ENCODE measurements at places on chromosomes 13 and 19.

DNA sequence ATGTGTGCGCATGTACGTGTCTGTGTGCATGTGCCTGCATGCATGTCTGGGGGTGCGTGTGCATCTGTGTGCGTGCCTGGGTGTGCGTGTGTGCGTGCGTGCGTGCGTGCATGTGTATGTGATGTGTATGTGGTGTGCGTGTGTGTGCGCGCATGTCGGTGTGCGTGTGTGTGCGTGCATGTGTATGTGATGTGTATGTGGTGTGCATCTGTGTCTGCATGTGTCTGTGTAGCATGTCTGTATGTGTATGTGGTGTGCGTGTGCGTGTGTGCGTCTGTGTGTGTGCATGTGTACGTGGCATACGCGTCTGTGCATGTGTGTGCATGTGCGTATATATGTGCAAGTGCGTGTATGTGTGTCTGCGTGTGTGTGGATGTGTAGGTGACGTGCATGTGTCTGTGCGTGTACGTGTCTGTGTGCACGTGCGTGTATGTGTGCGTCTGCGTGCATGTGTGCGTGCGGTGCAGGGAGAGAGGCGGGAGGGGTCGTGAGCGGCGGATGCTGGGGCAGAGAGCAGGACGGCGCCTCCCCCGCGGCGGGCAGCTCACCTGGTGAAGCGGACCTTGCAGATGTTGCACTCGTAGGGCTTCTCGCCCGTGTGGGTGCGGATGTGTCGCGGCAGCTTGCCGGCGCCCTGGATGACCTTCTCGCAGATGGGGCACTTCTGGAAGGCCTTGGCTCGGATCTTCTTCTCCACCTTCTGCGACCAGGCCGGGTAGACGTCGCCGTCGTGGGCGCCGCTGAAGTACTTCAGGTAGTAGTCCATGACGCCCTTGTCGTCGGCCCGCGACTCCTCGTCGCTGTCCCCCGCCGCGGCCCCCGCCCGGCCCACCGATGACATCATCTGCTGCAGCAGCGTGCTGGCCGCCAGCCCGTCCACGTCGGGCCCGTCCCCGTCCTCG, 13.0 kb downstream of the ZBTB7A start:
- no peaks in the 10 kb centered on the region for H3K27me3 ChIP-seq
- H3K4me3 ChIP-seq, result peak overlapping the region; percentile 56
- no peak for DNase-seq

- H3K4me1 ChIP-seq, result peaks cover 29% of the 10 kb centered on the region
- H3K4me3 ChIP-seq, result peak overlapping the region; percentile 89
- H3K27me3 ChIP-seq, result no peaks in the 10 kb centered on the region
- peaks cover 6% of the 10 kb centered on the region for H3K36me3 ChIP-seq
- no peak for DNase-seq
Measured at GRCh38 chr19:43462785-43463380, 2.5 kb downstream of the LYPD3 start.

- no peak for DNase-seq
- H3K36me3 ChIP-seq, result no peaks in the 10 kb centered on the region
- no peak overlapping the region for H3K4me3 ChIP-seq
- H3K27me3 ChIP-seq, result peaks cover 49% of the 10 kb centered on the region
- no peaks in the 10 kb centered on the region for H3K4me1 ChIP-seq
- no peak overlapping the region for H3K27ac ChIP-seq
Measured at GRCh38 chr13:49951754-49952535, 15.8 kb upstream of the SPRYD7 start.

GRCh38 chr19:48698046-48698445, 2.3 kb downstream of the FUT2 start:
- peaks cover 27% of the 10 kb centered on the region for H3K27me3 ChIP-seq
- no peak overlapping the region for H3K27ac ChIP-seq
- peaks cover 11% of the 10 kb centered on the region for H3K4me1 ChIP-seq
- H3K36me3 ChIP-seq, result peaks cover 2% of the 10 kb centered on the region
- H3K4me3 ChIP-seq, result no peak overlapping the region

DNA sequence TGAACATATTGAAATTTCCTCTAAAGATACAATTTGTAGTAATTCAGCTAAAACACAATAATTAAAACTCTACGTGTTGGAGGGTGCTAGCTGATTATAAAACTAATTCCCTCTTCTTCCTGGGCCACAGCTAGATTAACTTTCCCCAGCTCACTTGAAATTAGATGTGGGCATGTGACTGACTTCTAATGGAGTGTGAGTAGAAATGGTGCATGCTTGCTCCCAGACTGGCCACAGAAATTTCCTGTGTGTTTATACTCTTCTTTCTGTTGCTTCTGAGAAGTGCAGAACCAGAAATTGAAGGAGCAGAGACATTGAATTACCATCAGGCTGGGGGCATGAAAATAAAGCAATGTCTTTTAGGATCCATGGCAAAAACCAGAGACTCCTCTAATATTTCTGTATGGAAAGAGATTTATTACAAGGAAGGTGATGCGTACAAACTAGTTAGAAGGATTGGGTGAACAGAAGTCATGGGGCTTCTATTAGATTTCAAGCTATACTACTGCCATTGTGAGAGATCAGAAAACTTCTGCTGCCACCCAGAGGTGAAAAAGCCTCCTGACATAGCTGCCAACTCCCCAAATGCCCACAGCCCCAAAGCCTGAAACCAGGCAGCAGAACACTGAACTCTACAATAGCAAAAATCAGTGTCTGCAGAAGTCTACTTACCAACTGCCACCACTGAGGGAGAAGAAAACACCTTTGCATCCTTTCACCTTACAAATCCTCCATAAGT, 379.2 kb upstream of the MIR17HG start:
- no peak overlapping the region for H3K4me3 ChIP-seq
- no peaks in the 10 kb centered on the region for H3K27me3 ChIP-seq
- DNase-seq, result no peak
- no peaks in the 10 kb centered on the region for H3K4me1 ChIP-seq
- no peaks in the 10 kb centered on the region for H3K36me3 ChIP-seq

DNA sequence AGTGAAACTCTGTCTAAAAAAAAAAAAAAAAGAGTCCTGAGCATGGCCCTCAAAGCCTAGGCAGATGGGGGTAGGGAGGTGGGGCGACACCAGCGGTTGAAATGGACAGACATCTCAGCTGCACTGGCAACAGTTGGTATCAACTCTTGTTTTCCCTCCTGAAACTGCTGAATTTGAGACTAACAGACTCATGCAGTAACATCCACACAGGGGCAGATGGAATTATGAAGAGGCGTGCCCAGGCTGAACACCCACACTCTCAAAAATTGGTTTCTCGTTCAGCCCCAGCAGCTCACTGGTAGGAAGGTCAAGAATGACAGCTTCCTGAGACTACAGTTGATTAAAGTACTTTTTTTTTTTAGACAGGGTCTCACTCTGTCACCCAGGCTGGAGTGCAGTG, 24.1 kb downstream of the PBX4 start:
- peaks cover 29% of the 10 kb centered on the region for H3K36me3 ChIP-seq
- peaks cover 41% of the 10 kb centered on the region for H3K4me1 ChIP-seq
- DNase-seq, result no peak
- peak overlapping the region; percentile 41 for H3K27ac ChIP-seq

GRCh38 chr19:57263244-57263741, 17.0 kb upstream of the ZNF460 start:
- no peaks in the 10 kb centered on the region for H3K27me3 ChIP-seq
- H3K27ac ChIP-seq, result no peak overlapping the region
- peaks cover 10% of the 10 kb centered on the region for H3K4me1 ChIP-seq
- peaks cover 13% of the 10 kb centered on the region for H3K36me3 ChIP-seq

- DNase-seq, result no peak
- peaks cover 4% of the 10 kb centered on the region for H3K36me3 ChIP-seq
- H3K27me3 ChIP-seq, result no peaks in the 10 kb centered on the region
- H3K27ac ChIP-seq, result peak overlapping the region; percentile 53
- peaks cover 80% of the 10 kb centered on the region for H3K4me1 ChIP-seq
- no peak overlapping the region for H3K4me3 ChIP-seq
Measured at GRCh38 chr13:74087357-74087756, 46.8 kb downstream of the KLF12 start.

DNA sequence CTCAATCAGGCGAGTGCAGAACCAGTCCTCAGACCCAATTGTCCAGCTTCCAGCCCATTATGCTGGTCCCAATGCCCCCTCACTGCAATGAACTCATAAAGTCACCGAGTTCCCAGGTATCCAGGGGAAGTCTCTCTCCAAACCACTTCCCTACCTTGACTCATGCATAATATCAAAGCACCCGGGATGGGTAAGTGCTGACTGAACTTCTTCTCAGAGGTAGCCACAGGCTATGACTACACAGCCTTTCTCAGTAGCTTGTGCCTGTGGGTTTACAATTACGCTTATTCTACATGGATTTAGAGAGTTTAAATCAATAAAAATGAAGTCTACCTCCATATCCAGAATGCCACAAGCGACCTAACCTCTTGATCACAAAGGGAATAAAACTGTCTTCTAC, 1.7 kb upstream of the C13orf42 start:
- no peak overlapping the region for H3K27ac ChIP-seq
- H3K4me1 ChIP-seq, result no peaks in the 10 kb centered on the region
- H3K27me3 ChIP-seq, result peaks cover 35% of the 10 kb centered on the region
- no peaks in the 10 kb centered on the region for H3K36me3 ChIP-seq
- no peak for DNase-seq

- peak overlapping the region; percentile 77 for H3K4me3 ChIP-seq
- peaks cover 50% of the 10 kb centered on the region for H3K4me1 ChIP-seq
- H3K36me3 ChIP-seq, result peaks cover 8% of the 10 kb centered on the region
- H3K27ac ChIP-seq, result peak overlapping the region; percentile 91
Measured at GRCh38 chr19:18321734-18322102, 1.2 kb downstream of the LSM4 start.

GRCh38 chr19:39946532-39946931, 12.1 kb upstream of the FCGBP start:
- H3K27ac ChIP-seq, result peak overlapping the region; percentile 46
- no peak for DNase-seq
- peaks cover 8% of the 10 kb centered on the region for H3K36me3 ChIP-seq
- H3K27me3 ChIP-seq, result no peaks in the 10 kb centered on the region
- H3K4me3 ChIP-seq, result no peak overlapping the region

- H3K4me3 ChIP-seq, result no peak overlapping the region
- H3K4me1 ChIP-seq, result no peaks in the 10 kb centered on the region
- no peak for DNase-seq
- H3K27me3 ChIP-seq, result no peaks in the 10 kb centered on the region
- no peak overlapping the region for H3K27ac ChIP-seq
Measured at GRCh38 chr19:6693681-6694080, 23.7 kb upstream of the TNFSF14 start.

GRCh38 chr19:44723952-44724319, 24.6 kb upstream of the BCL3 start:
- no peak overlapping the region for H3K4me3 ChIP-seq
- peaks cover 9% of the 10 kb centered on the region for H3K36me3 ChIP-seq
- H3K4me1 ChIP-seq, result peaks cover 20% of the 10 kb centered on the region
- no peak overlapping the region for H3K27ac ChIP-seq

GRCh38 chr13:28455580-28456194, 39.2 kb downstream of the FLT1 start:
- DNase-seq, result no peak
- H3K27ac ChIP-seq, result no peak overlapping the region
- no peaks in the 10 kb centered on the region for H3K4me1 ChIP-seq
- H3K4me3 ChIP-seq, result no peak overlapping the region
- no peaks in the 10 kb centered on the region for H3K36me3 ChIP-seq
- peaks cover 28% of the 10 kb centered on the region for H3K27me3 ChIP-seq

- peaks cover 21% of the 10 kb centered on the region for H3K27me3 ChIP-seq
- H3K4me1 ChIP-seq, result peaks cover 6% of the 10 kb centered on the region
- peaks cover 2% of the 10 kb centered on the region for H3K36me3 ChIP-seq
- H3K4me3 ChIP-seq, result no peak overlapping the region
Measured at GRCh38 chr19:17346109-17346671, 8.8 kb downstream of the GTPBP3 start.

- H3K4me3 ChIP-seq, result no peak overlapping the region
- H3K4me1 ChIP-seq, result peaks cover 2% of the 10 kb centered on the region
- peaks cover 14% of the 10 kb centered on the region for H3K27me3 ChIP-seq
Measured at GRCh38 chr13:42569576-42570344, 4.2 kb upstream of the TNFSF11 start.

DNA sequence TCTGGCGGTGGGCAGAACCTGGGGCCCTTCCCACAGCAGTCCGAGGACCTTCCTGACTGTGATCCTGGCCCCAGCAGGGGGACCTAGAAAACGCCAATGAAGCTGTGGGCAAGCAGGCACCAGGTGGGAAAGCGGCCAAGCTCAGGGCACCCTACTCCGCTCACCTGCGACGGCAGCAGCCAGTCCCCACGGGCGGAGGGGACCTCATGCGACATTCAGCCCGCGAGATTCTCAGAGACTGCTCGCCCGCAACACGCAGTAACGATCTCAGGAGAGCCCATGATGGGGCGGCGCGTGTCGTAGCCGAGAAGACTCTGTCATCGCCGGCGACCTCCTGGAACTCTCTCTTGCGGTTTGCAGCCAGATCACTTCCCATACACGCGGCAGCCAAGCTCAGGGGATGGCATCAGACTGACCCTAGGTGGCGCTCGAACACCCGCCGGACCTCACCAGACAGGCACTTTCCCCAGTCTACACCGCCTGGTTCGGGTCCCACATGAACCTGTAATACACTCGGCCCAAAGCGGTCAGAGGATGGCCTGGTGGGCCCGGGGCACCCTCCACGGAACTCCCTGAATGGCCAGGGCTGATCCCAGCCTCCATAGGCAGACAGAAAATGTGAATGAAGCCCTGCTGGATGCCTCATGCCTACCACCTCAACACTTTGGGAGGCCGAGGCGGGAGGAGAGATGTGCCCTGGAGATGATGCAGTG, 26.5 kb downstream of the MAN2B1 start:
- DNase-seq, result peak; percentile 66
- peaks cover 14% of the 10 kb centered on the region for H3K4me1 ChIP-seq
- peak overlapping the region; percentile 91 for H3K27ac ChIP-seq

- no peak overlapping the region for H3K27ac ChIP-seq
- DNase-seq, result no peak
- H3K4me3 ChIP-seq, result no peak overlapping the region
- H3K4me1 ChIP-seq, result no peaks in the 10 kb centered on the region
- peaks cover 41% of the 10 kb centered on the region for H3K27me3 ChIP-seq
- no peaks in the 10 kb centered on the region for H3K36me3 ChIP-seq
Measured at GRCh38 chr19:49704888-49705642, 14.1 kb downstream of the CPT1C start.

GRCh38 chr19:31627620-31628365, 278.6 kb upstream of the TSHZ3 start:
- H3K36me3 ChIP-seq, result no peaks in the 10 kb centered on the region
- no peak overlapping the region for H3K4me3 ChIP-seq
- peaks cover 11% of the 10 kb centered on the region for H3K27me3 ChIP-seq
- no peak overlapping the region for H3K27ac ChIP-seq
- DNase-seq, result no peak

GRCh38 chr13:102900193-102900608, 54.4 kb downstream of the ERCC5 start:
- no peak for DNase-seq
- H3K4me1 ChIP-seq, result no peaks in the 10 kb centered on the region
- H3K4me3 ChIP-seq, result no peak overlapping the region
- H3K27ac ChIP-seq, result no peak overlapping the region
